Prostate gland (tissue), 2 donors: ENCODE measurements at places on chromosomes 5 and 9.

DNA sequence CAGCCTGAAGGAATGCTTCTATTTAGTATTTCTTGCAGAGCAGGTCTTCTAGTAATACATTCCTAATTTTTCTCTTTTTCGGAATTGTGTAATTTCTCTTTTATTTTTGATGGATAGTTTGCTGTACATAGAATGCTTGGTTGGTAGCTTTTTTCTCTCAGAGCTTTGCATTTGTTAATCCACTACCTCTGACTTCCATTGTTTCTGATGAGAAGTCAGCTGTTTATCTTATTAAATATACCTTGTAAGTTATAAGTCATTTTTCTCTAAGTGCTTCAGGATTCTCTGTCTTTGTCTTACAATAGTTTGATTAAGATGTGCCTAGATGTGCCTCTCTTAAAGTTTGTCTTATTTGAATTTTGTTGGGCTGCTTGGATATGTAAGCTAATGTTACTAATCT lies 101.9 kb downstream of the HTR1A start:
- DNase-seq, result no peak

- DNase-seq, result no peak
Observed at GRCh38 chr5:110150199-110150598, 460.5 kb downstream of the MAN2A1 start.

GRCh38 chr9:122036988-122037387 lies 56.1 kb downstream of the TTLL11 start:
- DNase-seq, result no peak

DNA sequence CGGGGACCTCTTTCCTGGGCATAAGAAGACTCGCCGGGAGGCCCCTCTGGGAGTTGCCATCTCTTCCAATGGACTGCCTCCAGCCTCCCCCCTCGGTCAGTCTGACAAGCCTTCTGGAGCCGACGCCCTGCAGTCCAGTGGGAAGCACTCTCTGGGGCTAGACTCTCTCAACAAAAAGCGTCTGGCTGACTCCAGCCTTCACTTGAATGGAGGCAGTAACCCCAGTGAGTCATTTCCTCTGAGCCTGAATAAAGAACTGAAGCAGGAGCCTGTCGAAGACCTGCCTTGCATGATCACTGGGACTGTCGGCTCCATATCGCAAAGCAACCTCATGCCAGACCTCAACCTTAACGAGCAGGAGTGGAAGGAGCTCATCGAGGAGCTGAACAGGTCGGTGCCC lies 28.4 kb upstream of the LTC4S start:
- DNase-seq, result no peak

GRCh38 chr5:120415985-120416384 lies 48.1 kb upstream of the PRR16 start:
- no peak for DNase-seq

GRCh38 chr5:129223178-129223577 lies 128.6 kb downstream of the ISOC1 start:
- DNase-seq, result no peak
